Upper lobe of left lung (tissue), 6 donors: ENCODE measurements at places on chromosomes 5 and 9. TPM values are rescaled to one million over a fixed set of nuclear protein-coding genes. Genes with fewer than 3 reads are reported as not detected.

Gene CCDC192
- total RNA-seq, result 0.76 TPM

Gene SPATA31C1
- total RNA-seq, result not detected

Gene PFDN1
- total RNA-seq, result 47.9 TPM

Gene BARHL1
- not detected for total RNA-seq

Gene NOXA1
- 34.6 TPM for total RNA-seq

Gene HRCT1
- 2.1 TPM for total RNA-seq

Gene TMEM215
- not detected for total RNA-seq

Gene SLC6A19
- total RNA-seq, result 0.03 TPM

Gene PCDHA12
- total RNA-seq, result 7.3 TPM

Gene RIGI
- total RNA-seq, result 20.5 TPM

Gene LOX
- 20.0 TPM for total RNA-seq

Gene PCDHB12
- 6.3 TPM for total RNA-seq

Gene RNF14
- total RNA-seq, result 40.9 TPM

Gene SPATA6L
- total RNA-seq, result 8.7 TPM

Gene ADAMTS13
- 1.4 TPM for total RNA-seq

Gene IL7R
- total RNA-seq, result 97.4 TPM

Gene FBP1
- total RNA-seq, result 145 TPM

Gene CD14
- total RNA-seq, result 107 TPM

Gene HRH2
- 6.2 TPM for total RNA-seq

Gene CCT5
- 191 TPM for total RNA-seq

Gene LRRC19
- 0.37 TPM for total RNA-seq

Gene RECK
- 12.5 TPM for total RNA-seq

Gene CNTNAP3
- total RNA-seq, result 20.6 TPM

Gene PCDHGA11
- total RNA-seq, result 2.3 TPM

Gene SYK
- 39.5 TPM for total RNA-seq

Gene ERCC6L2
- 117 TPM for total RNA-seq

Gene PCDHB13
- total RNA-seq, result 1.2 TPM
